ENCODE measurements at places on chromosomes 3 and 15.

DNA sequence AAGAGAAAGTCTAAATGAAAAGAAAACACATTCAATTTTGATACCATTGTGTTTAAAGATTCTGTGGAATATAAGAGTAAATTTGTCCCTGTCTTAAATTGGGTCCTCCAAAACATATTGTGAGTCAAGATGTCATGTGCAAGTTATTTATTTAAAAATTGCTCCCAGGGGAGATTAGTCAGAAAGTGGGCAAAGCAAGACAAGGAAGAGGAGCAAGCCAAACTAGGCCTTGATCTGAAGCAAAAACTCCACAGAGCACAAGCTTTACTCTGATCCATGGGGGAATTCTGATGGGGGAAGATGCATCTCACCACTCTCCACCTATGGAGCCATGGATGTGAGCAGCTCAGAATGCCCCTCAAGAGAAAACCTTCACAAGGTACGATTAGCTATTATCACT, 342.8 kb upstream of the IL12A start:
- DNase-seq = no peak

- DNase-seq = no peak
These were observed 16.0 kb downstream of the SLC22A14 start for GRCh38 chr3:38297947-38298711.

DNA sequence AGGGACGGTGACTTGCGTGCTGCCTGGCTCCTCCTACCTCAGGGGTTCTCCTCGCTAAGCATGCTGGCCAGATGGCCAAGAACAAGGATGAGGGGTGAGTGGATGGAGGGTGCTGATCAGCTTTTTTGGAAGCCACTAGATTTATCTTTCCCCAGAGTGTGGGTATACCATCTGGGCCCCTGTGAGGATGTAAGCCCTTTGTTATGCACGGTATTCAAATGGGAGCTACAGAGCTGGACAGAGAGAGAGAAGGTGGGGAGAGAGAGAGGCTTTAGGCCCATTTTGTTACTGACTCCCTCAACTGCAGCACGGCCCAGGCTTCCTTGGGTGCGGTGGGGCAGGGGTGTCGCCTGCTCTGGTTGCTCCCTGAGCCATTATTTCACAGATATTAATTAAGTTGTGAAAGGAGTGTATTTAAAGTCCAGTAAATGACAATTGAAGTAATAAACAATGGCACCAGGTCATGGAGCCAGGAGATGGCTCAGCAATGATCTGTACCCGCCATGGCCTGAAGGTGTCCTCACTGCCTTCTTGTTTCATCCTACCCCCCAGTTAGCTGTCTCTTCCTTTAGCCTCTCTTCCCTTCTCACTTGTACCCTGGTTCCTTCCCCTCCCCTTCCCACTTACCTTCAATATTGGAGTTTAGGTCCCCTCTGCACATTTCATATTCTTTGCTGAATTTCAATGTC, 158.0 kb downstream of the CLSTN2 start:
- DNase-seq = no peak

DNA sequence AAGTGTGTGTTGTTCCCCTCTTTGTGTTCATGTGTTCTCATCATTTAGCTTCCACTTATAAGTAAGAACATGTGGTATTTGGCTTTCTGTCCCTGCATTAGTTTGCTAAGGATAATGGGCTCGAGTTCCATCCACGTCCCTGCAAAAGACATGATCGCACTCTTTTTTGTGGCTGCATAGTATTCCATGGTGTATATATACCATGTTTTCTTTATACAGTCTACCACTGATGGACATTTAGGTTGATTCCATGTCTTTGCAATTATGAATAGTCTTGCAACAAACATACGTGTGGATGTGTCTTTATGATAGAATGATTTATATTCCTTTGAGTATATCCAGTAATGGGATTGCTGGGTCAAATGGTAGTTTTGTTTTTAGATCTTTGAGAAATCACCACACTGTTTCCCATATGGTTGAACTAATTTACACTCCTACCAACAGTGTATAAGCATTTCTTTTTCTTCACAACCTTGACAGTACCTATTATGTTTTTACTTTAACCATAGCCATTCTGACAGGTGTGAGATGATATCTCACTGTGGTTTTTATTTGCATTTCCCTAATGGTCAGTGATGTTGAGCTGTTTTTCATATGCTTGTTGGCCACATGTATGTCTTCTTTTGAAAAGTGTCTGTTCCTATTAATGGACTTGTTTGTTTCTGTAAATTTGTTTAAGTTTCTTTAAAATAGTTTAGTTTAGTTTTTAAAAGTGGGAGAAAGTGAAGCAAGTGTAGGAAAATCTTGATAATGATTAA, 21.9 kb upstream of the SLC30A4 start:
- DNase-seq = no peak

GRCh38 chr3:197575362-197575761, 19.6 kb upstream of the BDH1 start:
- no peak for DNase-seq

- no peak for DNase-seq
These were observed 98.6 kb downstream of the SUCNR1 start for GRCh38 chr3:151971814-151972579.

- no peak for DNase-seq
These were observed 13.7 kb upstream of the ALCAM start for GRCh38 chr3:105352976-105353375.

All from AG04450 (cell line).